Eye (tissue), 1 donor: ENCODE measurements at places on chromosomes 2 and 18.

GRCh38 chr2:71060871-71061270 is 7.6 kb upstream of the NAGK start:
- no peak for DNase-seq

GRCh38 chr2:18519914-18520450 is 40.5 kb downstream of the RDH14 start:
- DNase-seq: peak; percentile 80

GRCh38 chr2:12212841-12213597 is 466.6 kb downstream of the LPIN1 start:
- no peak for DNase-seq

DNA sequence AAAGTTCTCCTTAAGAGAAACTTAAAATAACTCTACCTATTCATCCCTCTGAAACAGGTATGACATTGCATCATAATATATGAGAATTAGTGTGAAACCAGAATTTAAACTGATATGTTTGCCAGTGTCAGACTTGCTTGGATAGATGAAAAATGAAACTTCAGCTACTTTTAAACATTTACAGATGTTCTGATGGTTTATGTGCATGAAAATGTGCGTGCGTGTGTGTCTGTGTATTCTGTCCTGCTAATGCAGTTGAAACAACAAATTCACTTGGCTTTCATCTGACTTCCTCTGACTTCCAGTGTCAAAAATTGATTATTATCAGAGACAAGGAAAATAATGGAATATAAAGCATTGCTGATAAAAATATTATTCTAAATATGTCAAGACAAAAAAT is 719.4 kb downstream of the LRP1B start:
- DNase-seq: peak; percentile 2

DNA sequence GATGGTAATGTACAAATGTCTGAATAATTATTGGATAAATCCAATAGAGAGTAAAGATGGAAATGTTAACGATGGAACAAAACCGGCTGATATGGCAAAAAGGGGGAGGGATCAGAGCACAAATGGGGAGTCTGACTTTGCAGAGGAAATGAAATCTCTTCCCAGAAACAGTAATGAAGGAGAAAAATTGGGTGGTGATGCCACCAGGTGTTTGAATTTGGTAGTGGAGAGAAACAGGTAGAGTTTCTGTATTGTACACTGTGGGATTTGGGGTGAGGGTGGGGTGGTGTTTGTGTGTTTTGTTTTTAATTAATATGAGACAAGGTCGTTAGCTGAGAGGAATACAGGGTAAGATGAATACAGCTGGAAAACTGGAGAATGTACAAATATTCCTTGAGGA is 20.4 kb upstream of the XDH start:
- DNase-seq: no peak

DNA sequence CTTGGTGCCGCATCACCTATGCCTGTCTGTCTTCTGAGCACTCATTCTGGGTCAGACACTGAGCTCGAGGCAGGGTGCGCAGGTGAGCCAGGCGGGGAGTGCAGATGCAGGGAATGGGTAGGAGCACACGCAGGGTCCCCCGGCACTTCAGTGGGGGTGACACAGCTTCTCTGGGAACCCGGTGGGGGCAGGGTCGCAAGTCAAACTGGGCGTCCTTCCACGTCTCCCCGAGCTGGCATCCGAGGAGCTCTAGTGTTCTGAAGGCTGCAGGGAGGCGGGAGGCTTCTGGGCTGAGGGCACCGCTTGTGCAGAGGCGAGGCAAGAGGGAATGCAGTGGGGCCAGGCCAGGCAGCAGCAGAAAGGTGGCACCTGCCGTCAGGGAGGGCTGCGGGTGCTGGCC is 86.0 kb downstream of the DGKD start:
- DNase-seq: no peak

DNA sequence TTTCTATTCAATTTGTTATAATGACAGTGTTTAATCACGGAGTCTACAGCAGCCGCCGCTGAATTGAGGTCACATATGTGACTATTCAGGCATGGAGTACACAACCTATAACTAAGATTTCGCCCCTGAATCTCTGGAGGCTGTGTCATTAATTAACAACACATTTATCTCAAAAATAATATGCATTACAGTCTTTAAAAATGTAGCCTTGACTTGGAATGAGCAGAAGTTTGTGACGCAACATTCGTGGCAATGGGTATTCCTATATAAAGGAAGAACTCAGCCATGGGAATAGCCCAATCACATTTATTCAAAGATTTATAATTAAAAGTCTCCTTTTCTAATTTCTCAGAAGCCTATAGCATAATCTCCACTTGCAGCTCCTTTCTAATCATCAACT is 60.6 kb upstream of the LYPD1 start:
- no peak for DNase-seq

DNA sequence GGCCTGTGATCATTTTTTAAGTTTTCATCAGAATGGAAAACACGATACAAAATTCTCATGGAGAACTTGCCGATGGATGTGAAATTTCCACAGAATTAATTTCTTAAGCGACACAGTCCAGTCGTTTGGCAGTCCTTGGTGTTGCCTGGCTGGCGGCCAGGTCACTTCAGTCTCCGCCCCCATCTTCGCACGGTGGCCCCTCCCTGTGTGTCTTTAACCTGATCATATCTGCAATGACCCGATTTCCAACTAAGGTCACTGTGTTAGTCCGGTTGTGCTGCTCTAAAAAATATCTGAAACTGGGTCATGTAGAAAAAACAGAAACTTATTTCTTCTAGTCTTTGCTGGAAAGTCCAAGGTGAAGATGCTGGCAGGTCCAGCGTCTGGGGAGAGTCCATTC is 44.5 kb upstream of the COPS8 start:
- no peak for DNase-seq

DNA sequence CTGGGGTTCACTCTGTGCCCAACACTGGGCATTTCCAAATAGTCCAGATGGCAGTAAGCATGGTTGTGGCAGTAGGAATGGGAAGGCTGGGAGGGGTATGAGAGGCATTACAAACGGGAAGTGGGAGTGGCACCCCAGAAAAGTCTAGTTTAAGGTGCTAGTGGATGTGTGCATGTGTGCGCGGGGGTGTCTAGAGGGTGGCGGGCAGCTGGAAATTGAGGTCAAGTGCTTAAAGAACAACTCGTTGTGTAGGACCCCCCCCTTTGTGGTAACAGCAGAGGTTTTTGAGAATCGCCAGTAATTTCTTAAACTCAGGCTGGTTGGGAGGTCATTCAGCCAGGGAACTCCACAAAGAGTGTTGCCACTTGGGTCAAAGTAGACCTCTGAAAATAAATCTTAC is 69.9 kb downstream of the RHBDD1 start:
- DNase-seq: no peak
